ENCODE measurements at places on chromosomes 2 and 18. TPM values are rescaled to one million over a fixed set of nuclear protein-coding genes. Genes with fewer than 3 reads are reported as not detected.

DNA sequence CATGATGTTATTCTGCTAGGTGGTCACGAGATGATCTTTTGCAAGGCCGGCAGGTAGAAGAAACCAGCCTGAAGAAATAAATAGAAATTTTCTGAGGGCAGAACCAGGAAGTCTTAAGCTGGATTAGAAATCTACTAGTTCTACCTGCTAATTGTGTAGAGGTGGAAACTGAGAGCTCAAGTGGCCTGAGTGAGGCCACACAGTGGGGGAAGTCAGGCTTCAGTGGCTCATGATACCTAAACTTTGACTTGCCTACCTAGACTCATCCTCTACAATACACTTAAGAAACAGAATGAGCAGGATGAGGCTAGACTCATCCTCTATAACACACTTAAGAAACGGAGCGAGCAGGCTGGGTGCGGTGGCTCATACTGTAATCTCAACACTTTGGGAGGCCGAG is 134.9 kb upstream of the NDUFV2 start:
- no peak for DNase-seq

- DNase-seq, result no peak
Measured at GRCh38 chr2:39647104-39647765, 18.5 kb upstream of the TMEM178A start.

GRCh38 chr2:78913257-78913656 is 112.2 kb upstream of the REG3G start:
- no peak for DNase-seq

GRCh38 chr2:63786471-63786870 is 55.2 kb upstream of the UGP2 start:
- no peak for DNase-seq

DNA sequence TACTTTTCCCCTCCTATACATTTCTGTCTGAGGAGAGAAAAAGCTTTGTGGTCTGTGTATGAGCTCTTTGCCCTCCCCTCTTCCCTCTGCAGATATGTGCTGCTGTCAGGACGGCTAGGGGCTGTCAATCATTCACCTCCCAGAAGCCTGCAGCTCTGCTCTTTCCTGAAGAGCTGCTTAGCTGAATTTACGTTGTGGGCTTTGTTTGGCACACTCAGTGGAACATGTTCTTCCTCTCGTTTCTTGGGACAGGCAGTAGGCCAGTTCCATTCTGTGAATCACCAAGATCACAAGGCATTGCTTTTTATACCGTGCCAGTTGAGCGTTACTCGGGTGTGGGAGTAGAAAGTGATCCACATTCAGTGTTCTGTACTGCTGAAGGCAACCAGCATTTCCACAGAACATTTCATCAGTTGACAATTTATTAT is 136.7 kb downstream of the LAMA3 start:
- DNase-seq, result no peak

GRCh38 chr2:180016937-180017336 is 9.8 kb upstream of the CWC22 start:
- DNase-seq, result no peak

- DNase-seq, result no peak
Measured at GRCh38 chr2:182553483-182553882, 126.6 kb upstream of the PDE1A start.

- DNase-seq, result no peak
Measured at GRCh38 chr2:30098266-30099005, 48.4 kb upstream of the YPEL5 start.

- no peak for DNase-seq
Measured at GRCh38 chr2:162243294-162243693, at the start of gene FAP. TSS of gene FAP (minus strand) at chr2:162243445. CDS start at chr2:162243327, 118 bp downstream.

Gene GCG
- total RNA-seq, result not detected

Gene NAB1
- total RNA-seq, result 36.7 TPM

Gene ACOXL
- not detected for total RNA-seq

Gene DSG3
- 768 TPM for total RNA-seq

Gene CAPN14
- total RNA-seq, result 130 TPM

Gene CRYGD
- total RNA-seq, result not detected

Gene SIX2
- total RNA-seq, result 0.19 TPM

Gene PLCL1
- 0.34 TPM for total RNA-seq

All from esophagus squamous epithelium (tissue), 5 donors.